ENCODE measurements at places on chromosomes 5 and 9. TPM values are rescaled to one million over a fixed set of nuclear protein-coding genes. Genes with fewer than 3 reads are reported as not detected.

DNA sequence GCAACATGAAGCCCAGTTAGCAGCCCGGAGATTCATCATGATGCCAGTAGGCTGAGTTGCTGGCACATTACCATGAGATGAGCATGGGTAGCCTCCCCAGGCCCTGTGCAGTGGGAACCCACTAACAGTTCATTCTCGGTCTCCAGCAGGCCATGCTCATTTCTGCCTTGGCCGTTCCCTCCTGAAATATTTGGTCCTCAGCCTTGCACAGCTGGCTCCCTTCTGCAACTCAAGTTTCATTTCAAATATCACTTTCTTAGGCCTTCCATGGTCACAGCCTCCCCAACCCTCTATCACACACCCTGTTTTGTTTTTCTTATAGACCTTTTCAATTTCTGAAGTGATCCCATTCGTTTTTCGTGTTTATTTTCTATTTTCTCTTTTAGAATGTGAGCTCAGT, 125.4 kb upstream of the VLDLR start:
- DNase-seq: no peak

DNA sequence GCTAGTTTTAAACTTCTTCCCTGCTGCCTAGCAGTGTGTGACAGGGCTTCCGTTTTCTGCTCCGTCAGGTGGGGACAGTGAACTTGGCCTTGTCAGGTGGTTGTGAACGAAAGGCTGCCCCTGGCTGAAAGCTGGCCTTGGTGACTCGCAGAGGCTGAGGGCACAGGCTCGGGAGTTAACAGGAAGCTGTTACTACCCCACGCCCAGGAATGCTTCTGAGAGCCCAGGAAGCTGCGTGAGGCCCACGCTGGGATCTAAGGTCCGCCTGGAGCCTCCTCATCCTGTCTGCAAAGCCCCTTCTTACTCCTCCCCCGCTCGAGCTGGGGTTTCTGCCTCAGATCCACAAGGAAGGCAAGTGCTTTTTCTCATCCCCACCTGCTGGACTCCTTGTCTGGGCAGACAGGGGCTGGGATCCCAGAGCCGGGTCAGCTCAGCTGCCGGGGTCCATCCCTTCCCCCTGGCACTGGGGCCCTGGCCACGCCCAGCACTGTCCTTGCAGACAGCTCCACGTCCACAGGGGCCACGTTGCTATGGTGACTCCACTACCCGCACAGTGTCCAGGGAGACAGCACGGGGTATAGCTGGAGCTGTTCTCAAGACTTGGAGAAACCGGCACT, 124.7 kb upstream of the TBC1D2 start:
- DNase-seq: peak; percentile 68

DNA sequence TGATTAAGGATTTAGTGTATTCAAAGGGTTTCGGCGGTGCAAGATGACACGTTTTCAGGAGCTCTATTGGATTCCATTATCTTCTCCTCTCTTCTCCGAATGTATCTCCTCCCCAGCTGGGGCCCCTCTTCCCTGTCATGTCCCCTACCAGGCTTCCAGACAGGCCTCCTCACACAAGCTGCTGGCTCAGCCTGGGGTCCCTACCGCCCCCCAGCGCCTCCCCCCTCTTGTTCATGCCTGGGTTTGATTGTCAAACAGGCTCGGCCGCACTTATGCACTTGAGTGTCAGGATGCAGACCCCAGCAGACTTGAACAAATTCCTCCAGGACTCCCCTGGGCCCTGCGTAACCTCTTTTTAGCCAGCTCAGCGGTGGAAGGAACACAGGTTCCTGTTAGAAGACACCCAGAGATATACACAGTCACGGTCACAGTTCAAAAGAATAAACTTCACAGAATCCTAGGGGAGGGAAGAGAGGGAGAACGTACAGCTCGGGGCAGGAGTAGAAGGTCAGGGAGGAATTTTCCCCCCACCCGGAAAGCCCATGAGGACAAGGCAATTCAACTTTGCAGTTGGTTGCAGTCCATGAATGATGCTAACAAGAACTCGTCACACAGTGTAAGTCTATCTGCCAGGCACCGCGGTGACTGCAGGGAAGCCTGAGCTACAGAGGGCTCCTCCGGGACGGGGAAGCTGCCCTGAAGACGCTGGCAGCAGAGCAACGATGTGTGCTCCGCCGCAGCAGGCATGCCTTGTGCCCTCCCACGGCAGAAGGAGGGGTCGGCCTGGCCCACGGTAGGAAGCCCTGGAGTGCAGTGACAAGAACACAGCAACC, 560.0 kb downstream of the BNC2 start:
- no peak for DNase-seq

Gene IL13
- not detected for total RNA-seq

DNA sequence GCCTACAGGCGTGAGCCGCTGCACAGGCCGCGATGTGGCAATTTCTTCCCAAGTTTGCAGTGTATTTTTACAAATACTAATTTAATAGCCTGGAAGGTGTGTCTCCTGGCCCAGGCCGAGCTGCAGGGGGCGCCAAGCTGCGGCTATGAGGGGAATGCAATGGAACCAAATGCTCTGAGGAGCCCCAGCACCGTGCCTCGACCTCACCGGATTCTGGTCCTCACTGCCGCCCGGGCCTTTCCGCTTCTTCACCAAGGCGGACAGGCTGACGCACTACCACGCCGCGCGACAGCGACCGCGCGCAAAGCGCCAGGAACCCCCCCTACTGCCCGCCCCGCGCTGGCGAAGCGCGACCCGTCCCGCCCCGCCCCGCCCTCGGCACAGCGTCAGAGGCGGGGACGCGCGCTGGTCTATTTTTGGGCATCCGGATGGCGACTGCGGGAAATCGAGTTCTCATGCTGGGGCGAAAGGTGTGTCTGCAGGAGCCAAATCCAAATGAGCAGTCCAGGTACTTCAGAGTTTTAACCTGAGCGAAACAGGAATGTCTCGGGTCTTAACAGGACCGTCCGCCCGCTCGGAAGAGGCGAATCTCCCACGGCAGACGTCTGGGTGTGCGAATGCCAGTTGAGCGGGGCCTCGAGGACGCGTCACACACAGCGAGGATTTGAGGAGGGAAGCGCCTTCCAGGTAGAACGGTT, 31.7 kb upstream of the PRXL2C start:
- DNase-seq: peak; percentile 95

DNA sequence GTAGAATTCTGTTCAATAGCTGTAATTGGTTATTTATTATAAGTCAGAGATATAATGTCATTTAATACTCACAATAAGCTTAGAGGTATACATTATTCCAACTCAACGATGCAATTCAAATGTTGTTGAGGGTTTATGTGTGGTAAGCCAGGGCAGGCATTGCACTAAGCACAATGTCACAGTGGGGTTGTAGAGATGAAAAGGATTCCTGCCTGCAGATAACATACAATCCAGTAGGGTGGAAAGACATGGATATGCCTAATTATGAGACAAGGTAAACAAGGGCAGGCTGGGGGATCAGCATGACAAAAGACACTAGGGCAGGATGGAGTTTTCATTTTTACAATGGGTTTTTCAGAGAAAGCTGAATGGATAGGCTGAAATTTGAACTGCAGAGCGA, 98.7 kb upstream of the PALM2AKAP2 start:
- DNase-seq: peak; percentile 5

- DNase-seq: no peak
Observed at GRCh38 chr5:151949701-151950308, 25.2 kb upstream of the GLRA1 start.

DNA sequence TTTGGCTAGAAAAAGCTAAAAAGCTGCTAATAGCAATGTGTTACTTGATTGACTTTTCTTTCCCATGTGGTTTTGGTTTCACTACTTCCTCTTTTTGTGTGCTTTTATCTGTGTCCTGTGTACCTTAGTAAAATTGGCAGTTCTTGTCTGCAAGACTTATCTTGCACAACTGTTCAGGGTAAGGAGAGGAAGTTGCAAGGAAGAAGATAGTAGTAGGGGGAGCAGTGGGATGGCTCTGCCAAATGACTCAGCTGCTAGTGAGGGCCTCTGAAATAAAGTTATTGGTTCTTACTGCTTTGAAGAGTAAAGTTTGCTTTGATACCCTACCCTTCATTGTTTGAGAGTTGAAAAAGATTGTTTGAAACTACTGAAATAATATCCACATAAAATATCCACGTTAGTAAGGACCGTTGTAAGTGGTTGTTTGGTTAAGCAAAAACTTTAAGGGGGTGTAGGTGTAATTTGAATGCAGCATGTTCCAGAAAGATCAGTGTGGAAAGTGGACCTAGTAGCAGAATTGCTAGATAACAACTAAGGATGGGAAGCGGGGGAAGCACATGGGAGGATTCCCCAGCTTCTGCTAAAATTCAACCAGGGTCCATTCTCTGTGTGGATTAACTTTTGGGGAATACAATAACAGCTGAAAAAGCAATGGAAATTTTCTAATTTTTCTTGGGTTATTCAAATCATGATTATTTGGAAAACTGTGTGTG, 123.5 kb downstream of the SCAMP1 start:
- DNase-seq: no peak

GRCh38 chr5:124824637-124825158, 78.3 kb upstream of the ZNF608 start:
- DNase-seq: no peak

- no peak for DNase-seq
Observed at GRCh38 chr5:120293796-120294195, 170.3 kb upstream of the PRR16 start.

DNA sequence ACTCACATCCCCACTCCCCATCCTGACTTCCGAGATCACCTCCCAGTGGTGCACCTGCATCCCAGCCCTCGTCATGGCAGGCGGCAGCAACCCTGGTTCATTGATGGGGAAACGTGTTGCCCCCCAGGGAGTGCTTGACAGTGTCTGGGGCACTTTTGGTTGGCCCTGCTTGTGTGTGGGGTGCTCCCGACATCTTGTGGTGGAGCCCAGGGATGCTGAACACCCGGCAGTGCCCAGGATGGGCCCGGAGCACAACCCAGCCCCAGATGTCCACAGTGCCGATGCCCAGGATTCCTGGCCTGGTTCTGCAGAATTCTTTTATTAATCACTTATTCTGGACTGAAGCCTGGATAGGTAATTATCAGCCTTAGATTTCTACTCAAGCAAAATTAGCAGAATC, 3.7 kb downstream of the MRPL36 start:
- no peak for DNase-seq

GRCh38 chr5:35651002-35651756, 33.5 kb downstream of the SPEF2 start:
- peak; percentile 74 for DNase-seq

Measured in GM23338 (cell line).